CD8-positive, alpha-beta memory T cell (primary cell): ENCODE measurements at places on chromosomes 7 and 10. TPM values are rescaled to one million over a fixed set of nuclear protein-coding genes. Genes with fewer than 3 reads are reported as not detected.

Gene TFEC
- total RNA-seq: 0.39 TPM

DNA sequence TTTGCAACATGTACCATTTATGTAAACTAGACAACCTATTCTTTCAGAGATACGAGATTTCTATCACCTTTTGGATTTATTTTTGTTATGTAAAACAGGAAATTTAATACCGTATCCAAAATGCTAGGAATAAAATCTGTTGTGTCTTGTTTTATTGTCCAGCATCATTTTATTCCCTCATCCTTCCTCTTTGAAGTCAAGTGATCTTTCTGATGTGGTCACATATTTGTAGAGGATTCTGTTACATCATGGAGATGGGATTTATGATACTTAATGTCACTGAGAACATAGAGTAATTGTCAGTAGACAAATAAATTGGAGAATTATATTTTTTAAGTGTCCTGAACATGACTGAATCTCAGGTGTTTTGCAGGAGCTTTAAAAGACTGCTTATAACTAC is 64.7 kb downstream of the ZNF277 start:
- no peak for DNase-seq

Gene LRRD1
- not detected for total RNA-seq

Gene SPDYE9
- not detected for total RNA-seq

- no peak for DNase-seq
Measured at GRCh38 chr10:68899186-68899745, 1.8 kb upstream of the DDX50 start.

GRCh38 chr7:87941138-87941537 is 7.1 kb downstream of the ADAM22 start:
- no peak for DNase-seq

Gene OR2A2
- not detected for total RNA-seq

Gene HYAL4
- not detected for total RNA-seq

DNA sequence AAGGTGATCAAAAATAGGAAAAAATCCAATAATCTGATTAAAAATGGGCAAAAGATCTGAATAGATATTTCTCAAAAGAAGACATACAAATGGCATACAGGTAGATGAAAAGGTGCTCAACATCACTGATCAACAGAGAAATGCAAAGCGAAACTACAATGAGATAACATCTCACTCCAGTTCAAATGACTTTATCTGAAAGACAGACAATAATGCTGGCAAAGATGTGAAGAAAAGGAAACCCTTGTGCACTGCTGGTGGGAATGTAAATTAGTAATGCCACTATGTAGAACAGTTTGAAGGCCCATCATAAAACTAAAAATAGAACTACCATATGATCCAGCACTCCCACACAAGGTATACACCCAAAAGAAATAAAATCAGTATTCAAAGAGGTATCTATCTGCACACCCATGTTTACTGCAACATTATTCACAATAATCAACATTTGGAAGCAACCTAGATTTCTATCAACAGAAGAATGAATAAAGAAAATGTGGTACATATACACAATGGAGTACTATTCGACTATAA is 85.0 kb downstream of the LRRN3 start:
- no peak for DNase-seq

Gene PAX4
- not detected for total RNA-seq

DNA sequence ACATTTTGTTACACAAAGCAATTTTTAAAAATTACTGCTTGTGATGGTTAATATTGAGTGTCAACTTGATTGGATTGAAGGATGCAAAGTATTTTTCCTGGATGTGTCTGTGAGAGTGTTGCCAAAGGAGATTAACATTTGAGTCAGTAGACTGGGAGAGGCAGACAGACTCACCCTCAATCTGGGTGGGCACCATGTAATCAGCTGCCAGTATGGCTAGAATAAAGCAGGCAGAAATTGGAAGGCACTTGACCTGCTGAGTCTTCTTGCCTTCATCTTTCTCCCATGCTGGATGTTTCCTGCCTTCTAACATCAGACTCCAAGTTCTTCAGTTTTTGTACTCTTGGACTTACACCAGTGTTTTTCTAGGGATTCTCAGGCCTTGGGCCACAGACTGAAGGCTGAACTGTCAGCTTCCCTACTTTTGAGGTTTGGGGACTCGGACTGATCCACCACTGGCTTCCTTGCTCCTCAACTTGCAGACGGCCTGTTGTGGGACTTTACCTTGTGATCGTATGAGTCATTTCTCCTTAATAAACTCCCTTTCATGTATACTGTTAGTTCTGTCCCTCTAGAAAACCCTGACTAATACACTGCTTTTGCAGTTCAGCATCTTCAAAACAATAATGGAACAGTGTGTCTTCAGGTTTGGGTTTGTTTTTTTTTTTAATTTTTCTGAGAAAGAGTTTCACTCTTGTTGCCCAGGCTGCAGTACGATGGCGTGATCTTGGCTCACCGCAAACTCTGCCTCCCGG is 244.1 kb upstream of the SEMA3C start:
- no peak for DNase-seq

Gene EFCAB10
- not detected for total RNA-seq

Gene BTBD16
- not detected for total RNA-seq

GRCh38 chr10:119748871-119749270 is 23.0 kb downstream of the INPP5F start:
- no peak for DNase-seq
